ENCODE measurements at places on chromosomes 1 and 21. TPM values are rescaled to one million over a fixed set of nuclear protein-coding genes. Genes with fewer than 3 reads are reported as not detected.

The SLC45A1 gene
- 0.09 TPM for polyA plus RNA-seq

DNA sequence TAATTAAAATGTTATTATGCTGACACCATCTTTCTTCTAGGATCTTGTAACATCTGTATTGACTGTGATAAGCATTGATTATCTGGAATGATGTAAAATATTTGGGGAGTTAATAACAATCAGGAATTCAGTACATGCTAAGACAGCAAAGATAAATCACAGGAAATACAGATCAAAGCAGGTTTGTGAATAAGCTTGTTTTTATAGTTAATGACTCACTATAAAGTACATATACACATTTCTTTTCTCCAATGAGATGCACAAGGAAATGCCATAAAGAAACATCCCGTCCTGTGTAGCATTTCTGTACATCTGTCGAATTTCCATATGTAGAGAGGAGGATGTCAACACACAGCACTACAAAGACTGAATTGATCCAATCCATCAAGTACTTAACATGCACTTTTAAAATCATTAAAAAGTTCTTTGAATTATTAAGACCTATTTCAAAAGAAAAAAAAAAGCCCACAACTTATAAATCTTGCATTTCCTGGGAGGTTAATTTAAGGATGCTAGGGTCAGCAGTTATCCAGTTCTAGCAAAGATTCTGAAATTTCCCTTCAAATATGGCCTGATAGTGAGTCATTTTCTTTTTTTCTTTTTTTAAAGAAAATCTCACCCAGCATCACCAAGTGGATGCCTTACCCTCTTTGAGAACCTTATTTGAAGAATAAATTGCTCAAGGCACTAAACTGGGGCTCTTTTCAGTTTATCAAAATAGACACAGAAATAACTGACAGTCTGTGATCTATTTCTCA, 243.2 kb upstream of the NR5A2 start:
- peaks cover 35% of the 10 kb centered on the region for H3K4me1 ChIP-seq
- H3K27ac ChIP-seq = peak overlapping the region; percentile 6
- H3K36me3 ChIP-seq = no peaks in the 10 kb centered on the region
- H3K27me3 ChIP-seq = no peaks in the 10 kb centered on the region
- H3K4me3 ChIP-seq = no peak overlapping the region

GRCh38 chr1:146036241-146036964, 14.9 kb upstream of the HJV start:
- no peaks in the 10 kb centered on the region for H3K27me3 ChIP-seq
- peak overlapping the region; percentile 6 for H3K27ac ChIP-seq
- H3K4me3 ChIP-seq = peak overlapping the region; percentile 32

The KCTD3 gene
- 43.4 TPM for polyA plus RNA-seq

The SLAMF1 gene
- 0.06 TPM for polyA plus RNA-seq

Data from keratinocyte (primary cell).